Fibroblast of skin of scalp (primary cell): ENCODE measurements at places on chromosomes 13 and 19.

DNA sequence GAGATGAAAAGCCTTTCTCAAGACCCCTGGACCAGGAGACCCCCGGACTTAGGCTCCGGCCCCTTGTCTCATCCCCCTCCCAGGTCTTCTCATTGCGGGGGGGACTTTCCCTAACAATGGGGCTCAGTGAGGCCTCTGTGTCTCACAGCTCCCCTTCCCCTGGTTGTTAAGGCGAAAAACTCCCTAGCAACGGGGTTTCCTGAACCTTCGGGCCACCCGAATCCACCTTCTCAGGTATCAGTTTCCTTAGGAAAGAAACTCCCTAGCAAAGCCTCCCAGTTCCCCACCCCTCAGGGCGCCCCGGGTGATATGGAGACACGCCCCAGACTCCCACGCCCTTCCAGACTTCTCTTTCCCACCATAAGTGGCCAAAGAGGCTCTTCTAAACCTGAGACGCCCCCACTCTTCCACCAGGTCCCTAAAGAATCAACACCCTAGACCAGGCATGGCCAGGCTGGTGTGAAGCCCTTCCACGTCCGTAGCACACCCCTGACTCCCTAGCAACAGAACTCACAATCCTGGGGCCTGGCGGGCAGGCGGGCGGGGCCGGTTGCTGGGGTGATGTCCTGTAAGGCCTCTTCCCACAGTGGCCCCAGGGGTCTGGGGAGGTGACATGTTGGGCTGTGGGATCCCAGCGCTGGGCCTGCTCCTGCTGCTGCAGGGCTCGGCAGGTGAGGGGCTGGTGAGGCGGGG is at the start of gene TMEM190:
TSS of gene TMEM190 (plus strand) at position 586 of the 693 bp plus-strand sequence. CDS start at position 614, 28 bp downstream.
- DNase-seq, result no peak

DNA sequence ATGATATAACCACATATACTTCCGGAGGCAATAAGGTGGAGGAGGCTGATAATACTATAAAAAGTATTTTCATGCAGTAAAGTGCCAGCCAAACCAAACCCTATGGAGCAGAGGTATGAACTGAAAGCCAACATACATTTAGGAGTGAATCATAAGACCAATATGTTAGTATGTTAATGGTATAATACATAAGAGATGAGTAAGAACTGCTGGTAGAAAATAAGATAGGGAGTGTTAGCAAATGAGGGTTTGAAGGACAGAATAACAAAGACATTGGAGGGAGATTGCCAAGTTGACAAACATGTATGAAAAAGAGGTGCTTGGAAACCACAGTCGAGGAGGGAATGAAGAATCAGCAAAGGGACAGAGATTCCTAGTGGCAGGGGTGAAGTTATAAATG is 10.8 kb downstream of the ENOX1 start:
- peak; percentile 29 for DNase-seq

DNA sequence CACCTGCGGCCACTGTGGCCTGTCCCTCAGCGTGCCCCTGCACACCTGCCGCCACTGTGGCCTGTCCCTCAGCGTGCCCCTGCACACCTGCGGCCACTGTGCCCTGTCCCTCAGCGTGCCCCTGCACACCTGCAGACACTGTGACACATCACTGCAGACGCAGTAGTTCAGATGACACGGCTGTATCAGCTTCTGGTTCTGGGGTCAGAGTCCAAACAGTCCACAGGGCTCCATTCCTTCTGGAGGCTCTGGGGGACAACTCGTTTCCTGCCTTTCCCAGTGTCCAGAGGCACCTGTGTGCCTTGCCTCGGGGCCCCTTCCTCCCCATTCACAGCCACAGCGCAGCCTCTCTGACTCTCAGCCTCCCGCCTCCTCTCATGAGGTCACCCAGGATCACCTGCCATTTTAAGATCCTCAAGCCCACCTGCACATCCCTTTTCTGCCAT is 5.5 kb downstream of the SF3A2 start:
- no peak for DNase-seq

DNA sequence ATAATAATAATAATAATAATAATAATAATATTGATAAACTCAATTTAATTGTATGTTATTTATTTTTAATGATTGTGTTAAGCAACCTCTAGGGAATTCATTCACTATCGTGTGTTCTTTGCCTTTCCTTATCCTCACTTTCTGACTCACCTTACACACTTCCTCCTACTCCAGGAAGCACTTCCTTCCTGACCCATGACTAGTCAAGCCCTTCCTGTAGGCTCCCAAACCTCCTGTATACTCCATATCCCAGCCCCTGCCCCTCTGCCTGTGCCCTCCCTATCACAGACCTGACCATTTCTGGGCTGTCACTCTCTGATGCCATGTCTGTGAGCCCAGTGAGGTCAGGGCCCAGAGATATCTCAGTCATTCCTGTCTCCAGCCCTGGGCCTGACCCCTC is 7.6 kb downstream of the LGALS4 start:
- no peak for DNase-seq

DNA sequence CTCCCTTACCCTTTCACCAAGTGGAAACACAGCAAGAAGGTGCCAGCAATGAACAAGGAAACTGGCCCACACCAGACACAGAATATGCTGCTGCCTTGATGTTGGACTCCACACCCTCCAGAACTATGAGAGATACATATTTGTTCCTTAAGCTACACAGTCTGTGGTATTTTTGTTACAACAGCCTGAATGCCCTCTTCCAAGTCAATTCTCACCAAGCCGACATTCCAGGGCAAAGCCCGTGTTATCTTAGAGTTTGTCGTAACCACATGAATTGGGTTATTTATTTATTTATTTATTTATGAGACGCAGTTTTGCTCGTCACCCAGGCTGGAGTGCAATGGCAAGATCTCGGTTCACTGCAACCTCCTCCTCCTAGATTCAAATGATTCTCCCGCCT is 14.9 kb downstream of the FGF21 start:
- peak; percentile 89 for DNase-seq

GRCh38 chr13:21971662-21972621 is 301.1 kb downstream of the FGF9 start:
- DNase-seq, result peak; percentile 83

DNA sequence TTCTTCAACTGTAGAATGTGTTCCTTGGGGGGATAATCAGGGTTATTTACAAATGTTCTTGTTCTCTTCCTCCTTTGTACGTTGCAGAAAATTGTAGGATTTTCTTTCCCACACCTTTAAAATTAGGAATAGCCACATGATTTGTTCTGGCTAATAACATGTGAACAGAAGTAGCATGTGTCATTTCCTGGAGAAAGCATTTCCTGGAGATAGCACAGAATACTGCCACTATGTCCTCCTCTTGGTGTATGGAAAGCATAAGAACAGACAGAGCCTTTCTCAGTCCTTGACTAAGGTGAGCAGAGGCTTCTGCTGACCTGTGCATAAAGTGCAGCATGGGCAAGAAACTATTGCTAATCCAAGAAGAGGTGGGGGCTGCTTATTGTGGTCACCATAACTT is 101.8 kb downstream of the FAM216B start:
- DNase-seq, result no peak

DNA sequence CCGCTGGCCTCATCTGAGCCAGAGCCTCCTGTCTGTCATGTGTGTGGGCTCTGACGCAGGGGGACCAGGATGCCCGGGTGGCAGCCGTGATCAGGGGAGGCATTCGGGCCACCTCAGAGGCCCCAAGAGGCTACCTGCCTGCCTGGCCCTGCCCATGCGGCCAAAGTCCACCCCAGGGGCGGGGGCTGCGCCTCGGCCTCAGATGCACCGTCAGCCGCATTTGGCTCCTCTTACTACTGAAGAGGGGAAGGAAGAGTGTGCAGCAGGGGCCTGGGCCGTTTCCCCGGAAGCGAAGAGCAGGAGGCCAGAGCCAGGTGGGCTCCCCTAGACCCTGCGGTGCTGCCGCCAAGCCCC is 34.0 kb downstream of the C13orf46 start:
- DNase-seq, result no peak

DNA sequence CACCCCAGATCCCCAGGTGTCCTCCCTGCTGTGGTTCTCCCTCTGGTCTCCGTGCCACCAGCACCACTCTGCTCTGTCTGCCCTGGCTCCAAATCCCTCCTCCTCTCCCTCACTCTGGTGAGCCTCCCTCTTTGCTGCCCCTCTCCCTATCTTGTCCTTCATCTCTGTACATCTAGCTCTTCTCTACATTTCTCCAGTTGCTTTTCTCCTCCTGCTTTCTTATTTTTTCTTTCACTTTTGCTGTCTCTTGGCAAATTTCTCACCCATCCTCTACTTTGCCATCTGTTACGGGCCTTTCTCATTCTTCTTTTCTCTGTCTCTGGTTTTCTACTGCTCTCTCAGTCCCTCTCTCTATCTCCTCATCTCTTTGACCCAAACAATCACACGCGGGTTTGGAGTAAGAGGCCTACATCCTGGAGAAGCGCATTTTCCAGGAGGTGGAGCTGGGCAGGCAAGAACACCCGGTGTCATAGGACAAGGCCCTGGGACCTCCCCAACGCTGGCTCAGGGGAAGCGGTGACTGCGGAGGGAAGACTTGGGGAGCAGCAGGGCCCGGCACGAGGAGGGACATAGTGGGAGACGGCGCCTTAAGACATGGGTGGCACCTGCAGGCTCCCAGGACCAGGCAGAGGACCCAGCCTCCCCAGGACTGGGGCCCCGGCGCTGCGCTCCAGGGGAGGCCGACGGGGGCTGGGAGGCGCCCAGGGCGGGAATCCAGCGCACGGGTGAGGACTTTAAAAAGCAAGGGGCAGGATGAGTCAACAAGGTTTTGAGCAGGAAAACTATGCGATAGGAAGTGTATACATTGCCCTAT is 9.9 kb downstream of the ZNF611 start:
- no peak for DNase-seq

GRCh38 chr13:45320876-45321629 is 19.9 kb downstream of the TPT1 start:
- no peak for DNase-seq

DNA sequence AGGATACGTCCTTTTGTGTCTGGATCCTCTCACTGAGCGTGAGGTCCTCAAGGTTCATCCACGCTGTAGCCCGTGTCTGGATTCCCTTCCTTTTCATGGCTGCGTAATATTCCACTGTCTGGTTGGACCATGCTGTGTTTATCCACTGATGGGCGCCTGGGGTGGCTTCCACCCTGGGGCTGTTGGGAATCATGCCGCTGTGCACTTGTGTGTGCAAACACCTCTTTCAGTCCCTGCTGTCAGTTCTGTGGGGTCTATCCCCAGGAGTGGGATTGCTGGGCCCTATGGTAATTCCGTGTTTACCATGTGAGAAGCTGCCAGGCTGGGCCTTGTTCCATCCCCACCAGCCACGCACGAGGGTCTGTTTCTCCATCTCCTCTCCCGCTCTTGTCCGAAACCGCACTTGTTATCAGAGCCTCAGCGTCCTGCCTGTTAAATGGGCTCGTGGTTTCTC is 98.6 kb downstream of the GADD45B start:
- DNase-seq, result no peak

DNA sequence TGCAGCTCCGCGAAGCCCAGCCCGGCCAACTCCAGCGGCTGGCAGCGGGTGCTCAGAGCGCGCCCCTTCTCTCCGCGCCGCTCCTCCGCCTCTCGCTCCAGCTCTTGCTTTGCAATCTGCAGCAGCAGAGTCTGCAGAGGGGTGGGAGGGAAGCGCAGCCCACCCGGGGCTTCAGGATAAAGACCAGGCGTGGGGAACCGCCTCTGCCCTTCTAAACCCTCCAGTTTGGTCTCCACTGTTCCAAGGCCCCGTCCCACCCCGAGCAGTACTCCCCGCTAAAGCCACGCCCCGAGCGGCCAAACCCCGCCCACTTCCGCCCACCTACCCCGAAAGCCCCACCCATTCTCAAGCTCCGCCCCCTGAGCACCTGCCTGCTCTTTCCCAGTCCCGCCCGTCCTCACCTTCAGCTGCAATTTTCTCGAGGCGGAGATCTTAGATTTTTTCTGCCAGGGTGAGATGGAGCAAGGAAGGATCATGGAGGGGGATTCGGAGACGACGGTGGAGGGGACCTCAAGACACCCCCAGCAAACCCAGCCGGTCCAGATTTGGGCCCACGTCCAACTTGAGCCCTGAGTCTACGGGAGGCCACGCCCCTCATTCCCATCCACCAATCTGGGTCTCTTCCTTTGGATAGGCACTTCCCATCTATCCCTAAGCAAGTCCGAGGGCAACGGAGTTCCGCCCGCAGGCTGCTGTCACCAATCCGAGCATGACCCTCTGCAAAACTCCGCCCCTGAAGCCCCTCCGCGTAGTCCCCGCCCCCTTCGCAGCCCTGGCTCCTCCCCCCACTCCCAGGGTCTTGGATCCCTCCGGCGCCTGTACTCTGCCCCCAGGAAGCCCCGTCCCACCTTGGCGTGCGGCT is 1.1 kb downstream of the TNNI3 start:
- peak; percentile 44 for DNase-seq
